ENCODE measurements at places on chromosomes 4 and X.

DNA sequence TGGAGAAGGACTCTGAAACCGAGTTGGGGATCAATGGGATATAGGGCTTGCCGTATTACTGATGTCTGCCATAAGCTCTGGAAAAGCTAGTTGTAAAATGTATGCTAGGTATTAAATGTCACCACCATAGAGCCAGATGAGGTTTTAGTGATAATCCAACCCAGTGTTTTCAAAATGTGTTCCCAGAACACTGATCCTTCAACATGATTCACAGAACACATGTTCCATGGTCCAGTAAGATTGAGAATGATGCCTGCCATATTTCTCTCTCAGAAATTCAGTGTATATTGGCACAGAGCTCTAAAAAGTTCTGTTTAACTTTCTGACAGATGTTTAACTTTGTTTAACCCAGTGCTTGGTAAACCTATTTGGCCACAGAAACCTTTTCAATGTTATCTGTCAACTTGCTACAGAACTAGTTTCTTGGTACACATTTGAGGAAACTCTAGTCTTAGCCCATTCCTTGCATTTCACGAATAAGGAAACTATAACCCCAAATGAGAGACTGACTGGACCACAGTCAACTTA lies 160.2 kb downstream of the PALLD start:
- DNase-seq: no peak

- no peak for DNase-seq
Observed at GRCh38 chr4:14835288-14835687, 167.0 kb upstream of the CPEB2 start.

DNA sequence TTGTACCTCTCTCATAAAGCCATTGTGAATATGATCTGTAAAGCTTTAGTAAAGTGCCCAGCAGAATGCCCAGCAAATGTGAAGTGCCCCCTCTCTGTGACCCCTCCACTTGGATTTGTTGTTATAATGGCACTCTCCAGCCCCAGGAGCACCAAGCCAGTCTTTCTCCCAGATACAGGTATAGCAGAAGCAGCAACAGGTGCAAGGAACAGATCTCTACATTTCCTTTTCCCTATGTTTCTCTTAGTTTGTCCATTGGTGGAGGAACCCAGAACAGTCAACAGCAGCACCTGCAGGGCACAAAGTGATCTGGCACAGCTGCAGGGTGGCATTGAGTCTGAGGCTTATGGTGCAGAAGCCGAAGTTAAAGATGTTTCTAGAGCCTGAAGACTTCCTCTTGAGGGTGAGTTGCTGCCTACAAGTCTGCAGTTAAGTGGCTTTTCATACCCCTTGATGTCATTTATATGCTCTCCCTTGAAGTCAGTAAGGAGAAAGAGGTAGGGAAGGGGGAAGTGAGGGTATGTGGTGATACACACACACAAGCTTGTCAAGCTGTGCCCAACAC lies 16.1 kb upstream of the CXCL3 start:
- DNase-seq: no peak

GRCh38 chr4:99082192-99082591 lies 6.4 kb downstream of the ADH5 start:
- no peak for DNase-seq

GRCh38 chr4:122003335-122003734 lies 51.5 kb upstream of the TRPC3 start:
- DNase-seq: no peak

DNA sequence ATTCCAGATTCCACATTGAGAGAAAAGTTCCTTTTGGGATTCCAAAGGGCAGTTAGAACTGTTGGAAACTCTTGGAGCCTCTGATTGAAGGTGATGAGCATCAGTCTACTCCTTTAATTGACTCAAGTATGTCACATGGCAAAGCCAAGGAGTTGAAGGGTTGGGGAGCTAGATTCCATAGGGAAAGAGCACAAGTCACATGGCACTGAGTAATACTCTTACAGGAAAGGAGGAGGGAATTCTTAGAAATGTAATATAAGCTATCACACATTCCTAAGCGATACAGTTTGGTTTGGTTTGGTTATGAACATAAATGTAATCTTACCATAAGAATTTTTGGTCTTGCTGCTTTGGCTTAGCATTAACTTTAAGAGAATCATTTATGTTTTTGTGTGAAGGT lies 15.7 kb downstream of the SPCS3 start:
- no peak for DNase-seq

GRCh38 chrX:132277953-132278614 lies 58.8 kb upstream of the RAP2C start:
- no peak for DNase-seq

GRCh38 chr4:184433258-184433892 lies 41.0 kb downstream of the IRF2 start:
- DNase-seq: no peak

DNA sequence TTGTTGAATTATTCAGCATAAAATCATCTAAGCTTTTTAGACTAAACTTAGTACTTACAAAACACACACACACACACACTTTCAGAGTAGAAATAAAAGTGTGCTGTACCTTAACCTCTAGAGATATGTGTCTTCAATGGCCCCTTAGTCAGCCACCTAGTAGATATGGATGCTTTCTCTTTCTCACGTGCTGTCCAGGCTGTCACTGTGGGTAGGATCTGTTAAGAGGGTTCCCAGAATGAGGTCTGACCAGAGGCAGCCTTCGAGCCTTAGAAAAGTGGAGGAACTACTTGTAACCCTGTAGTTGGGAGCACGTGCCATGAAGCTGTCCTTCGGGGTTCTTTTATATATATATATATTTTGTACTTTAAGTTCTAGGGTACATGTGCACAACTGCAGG lies 117.9 kb downstream of the COL4A5 start:
- DNase-seq: no peak

DNA sequence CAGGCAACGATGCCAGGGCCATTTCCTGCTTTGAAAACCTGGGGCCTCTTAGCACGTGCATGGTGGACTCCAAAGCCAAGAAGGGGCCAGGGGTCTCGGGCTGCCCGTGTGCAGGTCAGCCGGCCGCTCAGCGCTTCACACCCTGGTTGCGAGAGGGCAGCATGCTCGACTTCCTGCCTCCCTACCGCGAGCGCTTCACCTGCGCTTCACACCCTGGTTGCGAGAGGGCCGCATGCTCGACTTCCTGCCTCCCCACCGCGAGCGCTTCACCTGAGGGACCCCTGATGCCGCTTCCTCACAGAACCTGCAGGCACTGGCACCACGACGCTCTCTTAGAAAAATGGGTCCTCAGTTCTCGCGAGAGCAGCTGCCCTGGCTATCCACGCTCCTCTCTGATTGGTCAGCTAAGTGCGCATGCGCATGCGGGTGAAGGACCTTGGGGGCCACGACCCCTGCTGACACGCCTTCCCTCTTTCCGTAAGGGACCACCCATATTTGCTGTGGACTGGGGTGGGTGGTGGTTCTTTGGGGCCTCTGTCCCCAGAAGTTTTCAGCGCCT lies at the start of gene FAM9A:
Gene FAM9A, minus strand, starts transcription at position 343 of the 559 bp plus-strand sequence. CDS start 1,212 bp downstream, outside the sequence.
- no peak for DNase-seq

GRCh38 chr4:26619784-26620183 lies 35.9 kb downstream of the TBC1D19 start:
- no peak for DNase-seq

DNA sequence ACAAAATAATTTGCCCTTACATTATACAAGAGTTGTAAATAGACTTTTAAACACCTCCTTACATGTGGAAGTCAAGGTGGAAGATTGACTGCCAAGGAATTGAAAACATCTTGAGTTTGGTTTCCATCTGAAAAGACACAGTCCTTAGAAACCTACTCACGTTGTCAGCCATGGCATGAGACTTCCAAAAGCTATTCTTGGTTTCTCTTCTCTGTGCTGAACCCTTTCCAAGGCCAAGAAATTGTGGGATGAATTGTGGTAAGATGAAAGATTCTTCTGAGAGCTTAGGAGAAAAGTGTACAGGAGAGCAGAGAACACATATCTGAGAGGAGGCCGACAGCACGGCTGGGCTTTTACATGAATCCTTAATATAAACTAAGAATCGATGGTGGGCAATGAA lies 370.0 kb downstream of the FBXW7 start:
- no peak for DNase-seq

- DNase-seq: no peak
Observed at GRCh38 chr4:107718351-107718965, 1.6 kb downstream of the PAPSS1 start.

DNA sequence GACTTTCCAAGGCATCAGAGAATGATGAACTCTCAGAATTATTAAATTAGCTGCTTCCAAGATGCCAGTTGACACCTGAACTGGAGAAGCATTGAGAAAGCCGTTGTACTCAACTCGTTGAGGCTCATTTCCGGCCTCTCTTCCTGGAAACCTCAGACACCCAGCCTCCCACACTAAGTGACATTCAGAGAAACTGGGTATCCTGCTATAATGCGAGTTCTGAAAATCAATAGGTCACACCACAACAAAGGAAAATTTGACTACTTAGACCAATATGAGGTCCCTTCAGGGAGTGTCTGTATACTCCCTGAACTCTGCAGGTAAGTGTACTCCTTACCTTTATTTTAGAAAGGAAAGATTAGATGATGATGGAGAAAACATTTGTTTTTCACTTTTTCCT lies 51.2 kb downstream of the ENPEP start:
- DNase-seq: no peak

DNA sequence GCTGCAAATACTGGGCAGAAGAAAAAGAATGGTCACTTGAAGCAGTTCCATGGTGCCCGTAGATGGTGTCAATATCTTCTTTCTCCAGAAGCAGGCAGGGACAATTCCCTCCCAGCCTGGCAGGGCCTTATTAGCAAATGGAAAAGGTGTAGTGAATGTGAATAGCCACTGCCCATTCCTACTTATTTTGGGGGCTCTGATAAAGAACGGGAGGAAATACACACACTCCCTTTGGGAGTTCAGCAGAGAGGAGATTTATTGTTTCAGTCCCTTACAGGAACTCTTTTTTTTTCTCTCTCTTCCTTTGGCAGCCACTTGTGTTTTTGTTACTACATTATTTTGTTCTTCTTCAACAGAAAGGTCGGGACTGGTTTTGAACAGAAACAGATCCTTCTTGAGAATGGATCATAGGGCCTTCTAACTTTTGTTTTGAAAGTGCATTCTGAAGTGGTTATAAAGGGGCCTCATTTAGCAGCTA lies at the start of gene EMCN:
Gene EMCN, minus strand, starts transcription at position 159 of the 478 bp plus-strand sequence. Its CDS starts 108 bp downstream, at position 51.
- no peak for DNase-seq

DNA sequence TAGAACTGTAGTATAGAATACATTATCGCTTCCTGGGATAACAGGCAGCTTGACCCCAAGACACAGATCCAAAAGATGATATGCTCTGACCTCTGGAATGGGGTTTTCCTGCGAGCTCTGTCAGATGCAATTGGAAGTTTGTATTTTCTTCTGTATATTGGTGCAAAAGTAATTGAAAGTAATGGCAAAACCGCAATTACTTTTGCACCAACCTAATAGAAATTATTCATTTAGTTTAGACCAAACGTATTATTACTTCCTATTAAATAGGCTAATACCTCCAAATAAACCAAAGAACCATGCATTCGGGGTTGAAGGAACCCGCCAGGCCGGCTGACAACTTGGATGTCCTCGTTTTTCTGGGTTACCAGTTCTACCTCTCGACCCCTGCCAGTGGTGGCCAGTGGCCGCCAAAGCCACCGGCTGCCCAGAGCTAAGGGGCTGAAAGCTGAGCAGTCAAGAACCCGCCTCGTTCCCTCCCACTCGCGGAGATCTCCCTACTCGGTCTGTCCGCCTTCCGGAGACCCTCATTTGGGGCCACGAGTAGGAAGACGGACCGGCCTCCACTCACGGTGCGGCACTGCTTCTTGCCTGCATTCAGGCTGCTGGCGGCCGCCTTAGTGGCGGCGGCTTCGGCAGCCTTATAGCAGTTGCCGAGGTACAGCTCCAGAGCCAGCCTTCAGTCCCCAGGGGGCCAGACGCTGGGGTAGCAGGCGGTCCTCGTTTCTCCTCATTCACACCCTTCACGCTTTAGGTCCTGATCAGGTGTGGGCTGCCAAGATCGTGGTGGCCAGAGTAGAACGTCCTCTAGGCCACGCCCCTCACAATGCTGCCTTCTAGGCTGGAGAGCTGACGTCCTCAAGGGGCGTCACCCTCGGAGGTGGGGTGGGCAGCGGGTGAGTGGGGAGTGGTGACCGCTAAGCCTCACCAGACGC lies 121.9 kb downstream of the RBMX2 start:
- no peak for DNase-seq

DNA sequence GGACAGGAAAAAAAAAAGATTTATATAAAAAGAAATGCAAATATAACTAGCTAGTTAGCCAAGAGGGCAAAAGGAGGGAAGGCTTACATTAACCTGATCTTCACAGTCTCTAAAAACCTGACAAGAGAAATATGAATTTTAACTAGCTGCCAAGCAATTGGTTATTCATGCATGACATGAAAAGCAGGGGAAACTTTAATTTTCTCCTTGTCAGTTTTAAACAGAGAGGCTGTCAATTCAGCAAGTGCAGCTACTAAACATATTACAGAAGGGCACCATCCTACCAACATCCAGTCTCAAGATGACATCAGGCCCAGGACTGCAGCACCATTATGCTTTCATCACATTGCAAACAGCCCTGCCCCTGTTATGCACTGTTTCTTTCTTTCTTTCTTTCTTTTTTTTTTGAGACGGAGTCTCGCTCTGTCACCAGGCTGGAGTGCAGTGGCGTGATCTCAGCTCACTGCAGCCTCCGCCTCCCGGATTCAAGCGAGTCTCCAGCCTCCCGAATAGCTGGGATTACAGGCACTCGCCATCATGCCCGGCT lies 38.9 kb upstream of the CBR4 start:
- DNase-seq: no peak

DNA sequence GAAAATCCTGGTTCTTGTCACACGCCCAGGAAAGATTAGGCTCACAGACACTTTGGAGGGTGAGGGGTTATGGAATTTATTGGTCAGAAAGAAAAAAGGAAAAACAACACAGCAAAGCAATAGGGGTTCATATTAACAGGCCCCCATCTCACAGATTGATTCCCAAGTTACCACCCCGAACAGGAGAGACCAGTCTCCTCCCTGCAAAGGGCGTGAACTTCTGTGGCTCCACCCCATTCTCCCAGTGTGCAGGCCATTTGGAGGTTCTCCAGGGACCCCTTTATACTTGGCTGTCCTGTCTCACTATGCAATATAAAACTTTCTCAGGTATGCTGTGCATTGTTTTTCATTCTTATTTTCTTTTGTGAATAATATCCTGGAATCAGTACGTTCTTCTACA lies 7.4 kb downstream of the FGF2 start:
- no peak for DNase-seq

DNA sequence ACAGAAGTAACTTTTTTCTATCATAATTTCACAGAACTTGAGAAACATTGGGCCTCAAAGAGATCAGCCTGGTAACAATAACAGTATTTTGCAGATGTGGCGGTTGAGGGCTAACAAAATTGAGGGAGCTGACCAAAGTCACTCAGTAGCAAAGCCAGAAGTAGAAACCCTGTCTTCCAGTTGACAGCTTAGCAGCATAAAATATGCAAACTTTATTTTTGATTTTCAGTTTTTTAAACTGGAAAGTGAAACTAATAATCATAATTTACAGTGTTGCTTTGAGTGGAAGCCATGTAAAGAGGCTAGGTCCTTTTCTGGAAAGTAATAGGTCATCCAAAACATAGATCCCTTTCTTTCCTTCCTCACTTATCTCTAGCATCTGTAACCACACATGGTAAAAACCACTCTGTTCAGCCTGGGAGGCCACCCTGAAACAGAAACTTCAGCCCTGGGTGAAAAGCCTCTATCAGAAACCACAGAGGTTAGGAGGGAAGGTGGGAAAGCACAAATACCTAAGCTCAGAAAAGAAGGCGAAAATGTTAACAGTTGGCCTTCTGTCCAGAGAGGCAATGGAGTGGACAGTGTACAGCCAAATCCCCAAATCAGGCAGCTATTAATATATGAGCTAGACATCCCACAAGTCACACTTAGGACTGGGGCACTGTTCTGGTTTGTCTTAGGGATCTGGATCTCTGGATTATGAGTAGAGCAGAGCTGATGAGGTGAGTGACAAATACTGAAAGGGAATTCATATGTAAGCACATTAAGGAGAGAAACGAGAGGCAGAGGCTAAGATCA lies 61.1 kb upstream of the ARSJ start:
- no peak for DNase-seq
